ENCODE measurements at places on chromosomes 1 and 21.

GRCh38 chr1:186473047-186473446 lies 12.1 kb upstream of the PDC start:
- DNase-seq = no peak

DNA sequence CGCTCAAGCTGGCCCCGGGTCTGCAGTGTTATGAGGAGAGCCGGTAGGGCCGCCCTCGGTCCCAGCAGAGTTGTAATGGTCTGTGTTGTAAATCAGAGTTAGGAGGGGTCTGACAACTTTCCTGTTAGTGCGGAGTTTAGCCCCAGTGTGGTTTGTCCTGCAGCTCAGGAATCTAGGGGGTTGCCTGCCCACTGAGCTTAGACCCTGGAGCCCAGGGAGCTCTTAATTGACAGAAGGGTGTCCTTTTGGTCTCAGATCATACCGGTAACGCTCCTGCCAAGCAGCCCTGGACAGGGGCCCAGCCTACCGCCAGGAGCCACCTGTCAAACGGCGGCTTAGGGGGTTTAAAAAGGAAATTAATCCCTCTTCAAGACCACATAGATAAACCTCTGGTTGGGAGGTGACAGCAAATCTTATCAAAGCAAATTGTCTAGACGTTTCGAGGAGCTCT lies 164.4 kb downstream of the DYRK1A start:
- no peak for DNase-seq

DNA sequence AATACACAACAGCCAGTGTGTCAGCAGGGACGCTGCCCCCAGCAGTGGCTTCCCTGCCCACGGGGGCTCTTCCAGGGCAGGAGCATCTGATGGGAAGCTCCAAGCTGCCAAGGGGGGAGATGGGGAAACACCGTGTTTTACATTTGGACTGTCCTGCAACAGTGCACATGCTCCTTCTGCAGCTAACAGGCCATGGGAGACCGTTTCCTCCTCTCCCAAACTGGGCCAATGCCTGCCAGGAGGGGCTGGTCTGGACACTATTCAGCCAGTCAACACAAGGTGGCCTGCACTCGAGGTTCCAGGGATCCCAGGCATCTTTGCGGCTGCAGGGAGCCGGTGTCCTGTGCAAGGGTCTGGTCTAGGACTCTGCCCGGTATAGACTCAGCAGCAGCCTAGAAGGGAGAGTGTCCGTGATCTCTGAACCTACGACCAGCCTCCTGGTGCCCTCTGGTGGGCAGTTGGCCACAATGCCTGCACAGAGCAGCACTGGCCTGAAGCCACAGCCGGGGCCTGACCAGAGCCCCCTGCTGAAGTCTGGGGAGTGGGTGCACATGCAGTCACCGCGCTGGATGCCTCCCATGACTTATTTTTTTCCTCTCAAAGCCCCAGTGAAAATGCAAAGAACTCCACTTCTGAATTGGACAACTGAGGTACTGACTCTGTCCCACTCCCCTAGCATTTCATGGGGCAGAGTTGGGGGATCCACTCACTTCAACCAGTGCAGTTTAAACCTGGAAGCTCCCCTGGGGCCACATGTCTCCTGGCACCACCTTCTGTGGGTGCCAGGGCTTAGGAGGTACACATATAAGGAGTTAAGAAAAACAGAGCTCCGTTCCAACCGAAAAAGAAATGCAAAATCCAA lies 33.3 kb downstream of the RCC2 start:
- DNase-seq = peak; percentile 58

DNA sequence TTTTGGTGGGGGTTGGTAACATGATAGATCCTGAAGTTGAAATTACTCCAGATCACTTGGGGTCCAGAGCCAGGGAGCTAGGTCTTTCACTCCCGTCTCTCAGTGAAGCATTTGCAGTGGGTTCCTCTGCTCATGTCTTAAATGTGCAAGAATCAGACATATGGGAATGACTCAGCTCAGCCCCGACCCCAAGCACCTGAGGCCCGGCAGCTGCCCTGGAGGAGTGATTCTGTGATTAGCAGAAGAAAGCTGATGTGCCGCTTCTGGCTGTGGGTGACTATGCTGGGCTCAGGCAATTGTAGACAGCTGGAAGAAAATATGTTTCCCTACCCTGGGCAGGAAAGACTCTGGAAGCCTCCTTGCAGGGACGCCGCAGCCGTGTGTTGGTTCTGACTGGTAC lies 601.7 kb downstream of the NPHP4 start:
- DNase-seq = no peak

DNA sequence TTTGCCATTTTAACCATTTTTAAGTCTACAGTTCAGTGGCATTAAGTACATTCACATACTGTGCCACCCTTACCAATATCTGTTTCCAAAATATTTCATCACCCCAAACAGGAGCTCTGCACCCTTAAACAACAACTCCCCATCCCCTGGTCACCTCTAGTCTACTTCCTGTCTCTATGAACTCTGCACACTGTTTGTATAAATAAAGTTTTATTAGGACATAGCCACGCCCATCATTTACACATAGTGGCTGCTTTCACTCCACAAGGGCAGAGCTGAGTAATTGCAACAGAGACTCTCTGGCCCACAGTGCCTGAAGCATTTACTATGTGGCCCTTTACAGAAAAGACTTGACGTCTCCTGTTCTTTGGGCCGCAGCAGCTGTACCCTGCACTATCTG lies 30.1 kb downstream of the KCNAB2 start:
- DNase-seq = peak; percentile 27

DNA sequence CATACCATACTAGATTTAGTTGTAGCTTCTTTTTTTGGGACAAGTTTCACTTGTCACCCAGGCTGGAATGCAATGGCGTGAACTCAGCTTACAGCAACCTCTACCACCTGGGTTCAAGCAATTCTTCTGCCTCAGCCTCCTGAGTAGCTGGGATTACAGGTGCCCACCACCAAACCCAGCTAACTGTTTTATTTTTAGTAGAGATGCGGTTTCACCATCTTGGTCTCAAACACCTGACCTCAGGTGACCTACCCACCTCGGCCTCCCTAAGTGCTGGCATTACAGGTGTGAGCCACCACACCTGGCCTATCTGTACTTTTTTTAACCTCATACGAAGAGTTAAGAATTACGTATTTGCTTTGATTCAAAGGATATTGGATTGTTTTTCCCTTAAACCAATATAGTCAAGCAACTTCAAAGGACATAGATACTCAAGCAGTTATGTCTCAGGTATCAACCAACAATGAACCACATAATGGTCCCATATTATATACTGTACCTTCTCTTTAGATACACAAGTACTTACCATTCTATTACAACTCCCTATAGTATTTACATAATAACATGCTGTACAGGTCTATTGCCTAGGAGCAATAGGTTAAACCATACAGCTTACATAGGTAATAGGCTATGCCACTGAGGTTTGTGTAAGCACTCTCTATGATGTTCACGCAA lies 7.5 kb downstream of the HMGN1 start:
- no peak for DNase-seq

GRCh38 chr1:54798206-54798605 lies 2.9 kb downstream of the TTC22 start:
- DNase-seq = no peak

All from hematopoietic multipotent progenitor cell treated with erythropoietin and hydrocortisone succinate and interleukin-3 and kit ligand, for 8 days (in vitro differentiated cells).